ENCODE measurements at places on chromosomes 11 and 22.

GRCh38 chr11:120168108-120168959, 30.4 kb upstream of the TRIM29 start:
- no peak for DNase-seq

- DNase-seq, result no peak
Observed at GRCh38 chr11:8671651-8672062, 10.8 kb downstream of the TRIM66 start.

DNA sequence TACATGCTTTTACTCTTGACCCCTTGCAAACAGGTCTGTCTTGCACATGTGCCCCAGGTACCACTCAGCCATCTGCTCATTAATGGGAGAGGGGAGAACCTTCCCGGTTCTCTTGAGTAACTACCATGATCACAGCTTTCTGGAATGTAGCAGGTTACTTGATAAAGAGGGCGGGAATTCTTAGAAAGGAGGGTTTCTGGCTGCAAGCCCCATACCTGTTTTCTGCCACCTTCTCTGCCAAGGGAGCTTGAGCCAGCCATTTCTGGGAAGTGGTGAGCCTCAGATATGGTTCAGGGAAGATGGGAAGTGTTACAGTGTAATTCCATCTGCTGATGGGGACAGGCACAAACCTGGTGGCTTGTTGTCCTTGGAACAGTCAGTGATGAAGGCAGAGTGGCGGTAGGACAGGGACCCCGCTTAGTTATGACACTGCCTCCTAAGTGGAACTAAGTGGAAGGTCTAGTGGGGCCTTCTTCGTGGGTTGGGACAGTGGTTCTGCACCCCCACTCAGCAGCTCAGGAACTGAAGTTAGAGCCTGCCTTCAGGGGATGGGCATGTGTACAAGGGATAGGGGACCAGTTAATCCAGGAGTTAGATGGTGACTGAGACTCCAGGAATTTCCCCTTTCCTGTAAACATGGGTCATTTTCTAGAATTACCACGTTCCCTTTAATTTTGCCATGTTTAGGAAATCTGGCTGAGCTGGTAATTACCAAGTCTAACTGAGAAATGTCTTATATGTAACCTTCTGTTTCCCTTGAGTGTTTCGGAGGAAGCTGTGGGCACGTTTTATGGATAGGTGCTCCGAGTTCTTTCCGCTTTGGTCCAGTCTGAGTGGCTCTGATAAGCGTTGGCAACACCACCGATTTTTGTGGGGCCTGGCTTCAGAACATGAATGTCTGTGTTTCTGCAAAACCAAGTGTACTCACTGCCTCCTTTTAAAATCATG, 35.3 kb downstream of the BCR start:
- no peak for DNase-seq

DNA sequence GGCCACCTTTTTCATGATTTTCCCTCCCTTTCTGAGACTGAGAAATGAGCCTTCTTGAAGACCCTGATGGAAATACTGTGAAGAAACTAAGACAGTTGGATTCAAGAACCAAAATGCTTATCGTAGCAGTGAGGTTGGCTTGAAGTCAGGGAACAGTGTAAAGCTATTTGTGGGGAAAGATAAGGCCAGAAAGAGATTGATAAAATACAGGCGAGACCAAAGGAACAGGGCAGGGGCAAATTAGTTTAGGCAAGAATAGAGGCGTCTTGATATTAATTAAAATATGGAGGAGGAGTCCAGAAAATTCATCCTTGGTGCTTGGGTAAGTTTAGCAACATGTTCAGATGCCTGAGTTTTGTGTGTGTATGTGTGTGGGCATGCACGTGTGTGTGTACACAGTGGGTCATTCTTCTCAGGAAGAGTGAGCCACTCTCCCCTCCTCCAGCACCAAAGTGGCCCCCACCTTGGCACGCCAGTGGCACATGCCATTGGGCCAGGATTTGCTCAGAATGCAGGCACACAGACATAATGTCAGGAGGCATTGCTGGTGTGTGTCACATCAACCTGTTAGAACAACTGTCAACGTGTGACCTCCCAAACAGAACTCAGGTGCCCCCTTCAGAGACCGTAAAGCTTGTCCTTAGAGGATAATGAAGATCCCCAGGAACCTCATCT, 3.9 kb upstream of the EHF start:
- no peak for DNase-seq

DNA sequence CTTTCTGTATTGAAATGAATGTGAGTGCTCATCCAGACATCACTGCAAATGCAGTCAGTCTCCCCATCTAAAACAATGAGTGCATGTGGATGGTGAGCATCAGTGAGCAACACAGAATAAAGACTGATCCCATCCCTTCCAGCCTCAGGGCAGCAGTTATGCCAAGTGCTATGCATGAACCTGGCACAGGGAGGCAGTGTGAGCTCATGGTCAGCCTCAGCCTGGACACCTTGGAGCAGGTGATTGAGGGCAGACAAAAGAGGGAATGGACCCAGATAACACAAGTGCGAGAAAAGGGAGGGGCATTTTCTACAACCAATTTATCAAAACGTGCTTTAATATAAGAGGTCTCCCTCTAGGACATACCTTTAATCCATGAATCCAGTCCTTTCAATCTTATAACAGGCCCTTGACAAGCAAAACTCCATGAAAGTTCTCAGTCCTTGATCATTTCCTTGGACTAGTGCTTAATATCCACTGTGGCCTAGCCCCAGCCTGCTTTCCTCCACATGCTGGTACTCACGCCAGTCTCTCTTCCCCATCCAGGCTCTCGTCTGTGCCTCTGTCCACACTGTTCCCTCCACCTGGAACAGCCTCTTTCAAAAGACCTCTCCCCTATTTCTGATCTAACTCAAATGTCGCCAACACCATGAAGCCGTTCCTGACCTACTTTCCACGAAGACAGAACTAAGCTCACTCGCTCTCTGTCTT, 50.5 kb upstream of the LRRC55 start:
- no peak for DNase-seq

DNA sequence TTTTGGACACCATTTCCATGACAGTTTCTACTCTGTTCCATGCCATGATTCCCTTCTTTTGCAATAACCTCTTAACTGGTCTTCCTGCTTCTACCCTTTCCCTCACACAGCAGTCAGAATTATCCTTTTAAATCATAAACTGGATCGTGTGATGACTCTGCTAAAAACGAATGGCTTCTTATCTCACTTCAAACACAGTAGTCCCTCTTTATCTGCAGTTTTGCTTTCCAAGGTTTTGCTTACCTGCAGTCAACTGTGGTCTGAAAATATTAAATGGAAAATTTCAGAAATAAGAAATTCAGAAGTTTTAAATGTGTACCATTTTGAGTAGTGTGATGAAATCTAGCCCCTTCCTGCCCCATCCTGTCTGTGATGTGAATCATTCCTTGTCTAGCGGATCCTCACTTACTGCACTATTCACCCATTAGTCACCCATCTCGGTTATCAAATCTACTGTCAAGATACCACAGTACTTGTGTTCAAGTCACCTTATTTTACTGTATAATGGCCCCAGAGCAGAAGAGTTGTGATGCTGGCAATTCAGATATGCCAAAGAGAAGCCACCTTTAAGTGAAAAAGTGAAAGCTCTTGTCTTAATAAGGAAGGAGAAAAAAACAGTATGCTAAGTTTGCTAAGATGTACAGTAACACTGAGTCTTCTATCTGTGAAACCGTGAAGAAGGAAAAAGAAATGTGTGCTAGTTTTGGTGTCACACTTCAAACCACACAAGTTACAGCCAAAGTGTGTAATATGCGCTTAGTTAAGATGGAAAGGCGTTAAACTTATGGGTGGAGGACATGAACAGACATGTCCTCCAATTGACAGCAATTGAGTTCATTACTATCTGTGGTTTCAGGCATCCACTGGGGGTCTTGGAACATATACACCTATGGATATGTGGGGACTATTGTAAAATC, 283.0 kb downstream of the DDX10 start:
- DNase-seq, result no peak

- DNase-seq, result no peak
Observed at GRCh38 chr11:119355091-119355843, 8.8 kb upstream of the MFRP start.

GRCh38 chr11:19803506-19803998, 90.9 kb downstream of the NAV2 start:
- DNase-seq, result no peak

GRCh38 chr11:98835335-98835734, 185.4 kb upstream of the CNTN5 start:
- no peak for DNase-seq

- DNase-seq, result no peak
Observed at GRCh38 chr11:77136074-77136473, 8.0 kb downstream of the MYO7A start.

DNA sequence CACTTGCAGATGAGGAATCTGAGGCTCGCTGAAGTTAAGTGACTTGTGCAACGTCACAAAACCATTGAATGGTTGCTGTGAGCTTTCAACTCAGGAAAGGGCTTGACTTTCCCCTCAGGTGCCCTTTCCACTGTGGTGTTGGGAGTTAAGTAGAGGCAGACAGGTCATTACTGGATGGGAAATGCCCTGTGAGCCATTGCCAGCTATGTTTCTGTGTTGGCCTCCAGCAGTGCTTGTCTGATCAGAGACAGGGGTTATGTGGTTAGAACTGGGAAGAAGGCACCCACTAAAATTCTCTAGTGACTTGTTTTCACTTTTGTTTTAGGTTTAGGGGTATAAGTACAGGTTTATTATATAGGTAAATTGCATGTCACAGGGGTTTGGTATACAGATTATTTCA, 96.6 kb downstream of the FDX1 start:
- no peak for DNase-seq

DNA sequence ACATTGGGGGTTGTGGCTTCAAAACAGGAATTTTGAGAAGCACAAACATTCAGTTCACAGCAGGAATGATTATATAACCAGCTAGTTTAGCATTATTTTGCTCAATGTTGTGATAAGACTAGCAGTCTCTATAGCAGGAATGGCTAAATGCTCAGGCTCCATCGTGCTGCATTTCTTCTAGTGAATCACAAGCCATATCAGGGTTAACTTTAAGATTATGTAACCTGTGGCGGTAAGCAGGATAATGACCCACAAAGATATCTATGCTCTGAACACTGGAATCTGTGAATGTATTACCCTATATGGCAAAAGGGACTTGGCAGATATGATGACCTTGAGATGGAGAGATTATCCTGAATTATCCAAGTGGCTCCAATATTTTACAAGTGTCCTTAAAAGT, 14.8 kb downstream of the FSHB start:
- no peak for DNase-seq

DNA sequence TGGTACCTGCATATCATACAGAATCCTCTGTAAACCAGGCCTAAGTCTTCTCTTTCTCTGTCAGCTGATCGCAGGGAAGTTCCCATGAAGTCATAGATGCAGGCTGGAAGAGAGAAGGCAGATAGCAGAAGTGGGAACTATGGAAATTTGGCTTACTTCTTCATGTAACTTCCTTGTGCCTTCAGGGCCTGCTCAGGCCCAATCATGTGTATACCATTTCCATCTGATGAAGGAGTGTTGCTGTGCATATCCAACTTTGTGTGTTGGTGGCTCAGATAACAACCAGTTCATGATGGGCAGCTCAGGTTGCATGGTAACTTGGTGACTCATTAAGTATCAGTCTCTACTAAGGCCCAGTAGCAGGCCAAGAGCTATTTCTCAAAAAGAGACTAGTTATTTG, 53.1 kb upstream of the CEP295 start:
- DNase-seq, result no peak

GRCh38 chr22:20130731-20131596, 640 bp upstream of the ZDHHC8 start:
- DNase-seq, result peak; percentile 61

DNA sequence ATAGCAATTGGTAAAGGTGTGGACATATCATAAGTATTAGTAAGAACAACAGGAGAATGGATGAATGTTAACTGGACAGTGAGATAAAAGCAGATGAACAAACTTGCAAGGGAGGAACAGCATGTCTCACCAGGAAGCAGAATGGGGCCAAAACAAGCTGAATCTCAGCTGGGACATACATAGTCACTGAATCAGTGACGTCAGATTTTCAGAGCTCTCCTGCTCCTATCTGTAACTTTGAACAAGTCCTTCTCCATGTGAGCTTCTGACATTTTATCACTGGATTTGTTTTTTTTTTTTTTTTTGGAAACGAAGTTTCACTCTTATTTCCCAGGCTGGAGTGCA, 118.7 kb downstream of the BBOX1 start:
- DNase-seq, result no peak

GRCh38 chr11:94049351-94049750, 28.2 kb downstream of the HEPHL1 start:
- no peak for DNase-seq

DNA sequence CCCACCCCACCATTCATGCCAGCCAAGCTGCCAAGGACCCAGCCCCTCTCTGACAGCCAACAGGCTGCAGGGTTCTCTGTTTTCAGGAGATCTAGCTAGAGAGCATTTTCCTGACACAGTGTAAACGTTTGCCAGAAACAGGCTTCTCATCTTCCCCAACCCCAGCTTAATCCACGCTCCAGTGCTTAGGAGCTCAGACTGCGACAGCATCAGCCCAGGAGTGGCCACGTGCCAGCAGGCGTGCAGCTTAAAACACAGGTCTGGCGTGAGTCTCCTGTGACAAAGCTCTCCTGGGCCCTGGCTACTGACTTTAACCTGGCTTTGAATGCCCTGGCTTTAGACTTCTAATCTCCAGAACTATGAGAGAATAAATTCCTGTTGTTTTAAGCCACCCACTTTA, 66.6 kb downstream of the GALNT18 start:
- no peak for DNase-seq

DNA sequence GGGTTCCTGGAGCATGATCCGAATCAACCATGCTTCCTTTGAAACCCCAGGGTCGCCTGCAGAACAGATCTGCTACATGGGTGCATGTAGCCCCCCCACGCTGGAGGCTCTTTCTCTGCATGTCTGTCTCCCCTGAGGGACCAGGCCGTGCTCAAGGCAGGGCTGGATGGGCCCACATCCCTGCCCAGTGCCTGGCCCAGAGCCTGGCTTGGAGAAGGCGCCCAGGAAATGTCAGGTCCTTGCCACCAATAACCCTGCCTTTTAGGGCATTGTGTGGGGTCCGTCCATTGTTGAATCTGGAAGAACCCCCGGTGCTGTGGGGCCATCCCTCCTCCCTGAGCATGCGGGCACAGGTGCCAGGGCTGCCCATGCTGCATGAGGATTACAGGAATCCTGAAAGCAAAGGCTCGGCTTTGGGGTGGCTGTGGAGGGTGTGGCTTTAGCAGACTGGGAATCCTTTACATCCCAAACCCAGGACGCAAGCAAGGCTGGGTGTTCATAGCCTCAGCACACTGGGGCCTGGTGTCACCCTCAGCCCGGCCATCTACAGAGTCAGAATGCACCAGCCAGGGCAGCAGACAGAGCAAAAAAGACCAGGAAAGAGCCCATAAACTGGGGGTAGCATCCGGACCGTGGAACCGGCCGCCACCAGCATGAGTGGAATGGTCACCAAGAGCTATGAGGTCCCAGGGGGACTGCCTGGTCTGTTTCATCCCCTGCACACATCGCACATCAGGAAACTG, 48.2 kb downstream of the RTL6 start:
- no peak for DNase-seq

GRCh38 chr22:33271390-33272161, 213.4 kb upstream of the SYN3 start:
- DNase-seq, result no peak

Data from stimulated activated CD8-positive, alpha-beta memory T cell treated with anti-CD3 and anti-CD28 coated beads, Interleukin-7, amount 100 ng/mL, for 1 hour (primary cell).